ENCODE measurements at places on chromosomes 12 and 14. TPM values are rescaled to one million over a fixed set of nuclear protein-coding genes. Genes with fewer than 3 reads are reported as not detected.
A peak's percentile ranks its signal among the peaks of the same experiment; 100 is the strongest.

POTEM gene
- total RNA-seq: not detected

KRT6C gene
- total RNA-seq: not detected

KRT75 gene
- total RNA-seq: not detected

CD27 gene
- not detected for total RNA-seq

OR6C70 gene
- total RNA-seq: not detected

PXN gene
- 25.3 TPM for total RNA-seq

GRCh38 chr14:54738009-54738408, 164.6 kb downstream of the GCH1 start:
- DNase-seq: no peak
- no peaks in the 10 kb centered on the region for H3K36me3 ChIP-seq
- H3K4me3 ChIP-seq: no peak overlapping the region
- H3K4me1 ChIP-seq: no peaks in the 10 kb centered on the region
- no peaks in the 10 kb centered on the region for H3K27me3 ChIP-seq

GRCh38 chr12:63318933-63319332, 167.9 kb upstream of the AVPR1A start:
- H3K4me3 ChIP-seq: no peak overlapping the region
- H3K27ac ChIP-seq: no peak overlapping the region
- H3K36me3 ChIP-seq: no peaks in the 10 kb centered on the region
- DNase-seq: no peak

DNA sequence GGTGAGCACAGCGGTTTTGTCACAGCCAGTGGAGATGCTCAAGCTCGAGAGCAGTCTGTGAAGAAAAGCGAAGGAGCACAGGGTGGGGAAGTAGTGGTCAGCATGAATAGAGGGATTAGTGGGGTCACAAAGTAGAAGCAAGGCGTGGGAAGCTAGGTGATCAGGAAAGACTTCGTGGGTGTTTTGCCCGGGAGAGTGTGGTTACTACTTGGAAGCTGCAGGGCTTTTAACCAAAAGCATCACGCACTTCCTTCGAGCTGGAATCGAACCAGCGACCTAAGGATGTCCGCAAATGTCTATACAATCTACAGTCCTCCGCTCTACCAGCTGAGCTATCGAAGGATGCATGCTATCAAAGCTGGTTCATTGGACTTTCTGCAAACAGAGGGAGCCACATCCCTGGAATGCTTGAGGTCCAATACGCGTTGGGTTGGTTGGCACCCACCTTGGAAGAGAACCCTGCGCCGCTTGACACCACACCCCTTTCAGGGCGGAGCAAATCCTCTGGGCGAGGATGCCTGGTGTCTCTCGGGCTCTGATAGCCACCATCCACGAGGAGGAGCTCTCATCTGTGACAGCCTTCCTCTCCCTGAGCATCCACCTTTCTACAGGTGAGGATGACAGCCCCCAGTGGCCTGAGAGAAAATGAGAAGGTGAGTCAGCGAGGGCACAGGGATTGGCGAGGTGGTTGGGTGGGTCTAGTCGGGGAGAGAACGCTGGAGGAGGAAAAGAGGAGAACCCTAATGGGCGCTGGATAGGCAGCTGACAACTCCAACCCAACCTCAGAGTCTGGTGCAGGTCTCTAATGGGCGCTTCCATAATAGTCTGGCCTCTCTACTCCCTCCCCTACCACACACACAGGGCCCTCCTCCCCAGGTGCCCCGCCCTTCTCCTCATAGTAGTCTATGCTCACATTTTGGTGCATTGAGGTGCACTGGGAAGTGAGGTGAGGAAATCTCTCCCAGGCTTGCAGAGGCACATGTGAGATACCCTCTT, 16.0 kb upstream of the OR6S1 start:
- no peaks in the 10 kb centered on the region for H3K36me3 ChIP-seq
- no peaks in the 10 kb centered on the region for H3K4me1 ChIP-seq
- H3K27me3 ChIP-seq: no peaks in the 10 kb centered on the region

GRCh38 chr14:104746934-104747481, 5.9 kb upstream of the SIVA1 start:
- peak; percentile 54 for DNase-seq
- H3K27ac ChIP-seq: peak overlapping the region; percentile 33
- H3K27me3 ChIP-seq: no peaks in the 10 kb centered on the region
- H3K36me3 ChIP-seq: no peaks in the 10 kb centered on the region
- H3K4me1 ChIP-seq: peaks cover 3% of the 10 kb centered on the region
- no peak overlapping the region for H3K4me3 ChIP-seq

GRCh38 chr12:3656946-3657622, 95.8 kb downstream of the CRACR2A start:
- H3K4me1 ChIP-seq: no peaks in the 10 kb centered on the region
- no peak overlapping the region for H3K27ac ChIP-seq
- no peak overlapping the region for H3K4me3 ChIP-seq
- no peaks in the 10 kb centered on the region for H3K27me3 ChIP-seq

GRCh38 chr12:18749386-18749957, 11.6 kb downstream of the CAPZA3 start:
- no peak for DNase-seq
- H3K36me3 ChIP-seq: no peaks in the 10 kb centered on the region

GRCh38 chr14:59356767-59357166, 108.4 kb downstream of the GPR135 start:
- no peak for DNase-seq
- no peak overlapping the region for H3K4me3 ChIP-seq
- H3K36me3 ChIP-seq: peaks cover 24% of the 10 kb centered on the region
- no peaks in the 10 kb centered on the region for H3K4me1 ChIP-seq

- DNase-seq: no peak
- no peak overlapping the region for H3K4me3 ChIP-seq
- H3K36me3 ChIP-seq: no peaks in the 10 kb centered on the region
- H3K27me3 ChIP-seq: peaks cover 3% of the 10 kb centered on the region
Observed at GRCh38 chr12:114431902-114432301, 26.0 kb upstream of the TBX5 start.
